ENCODE measurements at places on chromosomes 11 and 22.
A peak's percentile ranks its signal among the peaks of the same experiment; 100 is the strongest.

DNA sequence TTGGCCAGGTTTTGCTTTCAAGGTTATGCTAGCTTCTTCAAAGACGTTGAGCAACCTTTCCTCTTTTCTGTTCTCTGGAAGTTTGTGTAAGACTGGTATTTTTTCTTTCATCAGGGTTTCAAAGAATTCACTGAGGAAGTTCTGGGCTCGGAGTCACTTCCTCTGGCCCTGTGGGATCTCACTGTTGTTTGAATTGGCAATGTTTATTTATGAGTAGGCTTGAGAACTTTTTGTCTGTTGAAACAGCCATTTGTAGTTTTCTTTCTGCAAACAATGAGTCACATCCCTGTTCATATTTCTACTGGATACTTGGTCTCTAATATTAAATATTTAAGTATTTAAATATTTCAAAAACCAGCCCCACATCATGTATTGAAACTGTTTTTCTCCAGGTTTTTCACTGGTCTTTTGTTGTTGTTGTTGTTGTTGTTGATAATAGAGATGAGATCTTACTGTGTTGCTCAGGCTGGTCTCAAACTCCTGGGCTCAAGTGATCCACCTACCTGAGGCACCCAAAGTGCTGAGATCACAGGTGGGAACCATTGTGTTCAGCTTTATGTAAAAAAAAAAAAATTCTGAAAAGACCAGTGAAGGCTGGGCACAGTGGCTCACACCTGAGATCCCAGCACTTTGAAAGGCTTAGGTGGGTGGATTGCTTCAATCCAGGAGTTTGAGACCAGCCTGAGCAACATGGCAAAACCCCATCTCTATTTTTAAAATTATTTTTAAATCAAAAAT lies 26.9 kb downstream of the SUSD2 start:
- no peaks in the 10 kb centered on the region for H3K27me3 ChIP-seq
- no peaks in the 10 kb centered on the region for H3K36me3 ChIP-seq
- peak; percentile 40 for DNase-seq
- no peak overlapping the region for H3K4me3 ChIP-seq
- H3K4me1 ChIP-seq = peaks cover 24% of the 10 kb centered on the region
- peak overlapping the region; percentile 82 for H3K27ac ChIP-seq

GRCh38 chr11:71568704-71569349 lies 3.5 kb downstream of the KRTAP5-10 start:
- no peak overlapping the region for H3K4me3 ChIP-seq
- H3K4me1 ChIP-seq = no peaks in the 10 kb centered on the region
- H3K27ac ChIP-seq = no peak overlapping the region
- H3K27me3 ChIP-seq = no peaks in the 10 kb centered on the region
- no peaks in the 10 kb centered on the region for H3K36me3 ChIP-seq

- H3K4me1 ChIP-seq = no peaks in the 10 kb centered on the region
- DNase-seq = no peak
- H3K4me3 ChIP-seq = no peak overlapping the region
- H3K36me3 ChIP-seq = no peaks in the 10 kb centered on the region
- no peak overlapping the region for H3K27ac ChIP-seq
These were observed 61.3 kb upstream of the YPEL1 start for GRCh38 chr22:21796863-21797262.

DNA sequence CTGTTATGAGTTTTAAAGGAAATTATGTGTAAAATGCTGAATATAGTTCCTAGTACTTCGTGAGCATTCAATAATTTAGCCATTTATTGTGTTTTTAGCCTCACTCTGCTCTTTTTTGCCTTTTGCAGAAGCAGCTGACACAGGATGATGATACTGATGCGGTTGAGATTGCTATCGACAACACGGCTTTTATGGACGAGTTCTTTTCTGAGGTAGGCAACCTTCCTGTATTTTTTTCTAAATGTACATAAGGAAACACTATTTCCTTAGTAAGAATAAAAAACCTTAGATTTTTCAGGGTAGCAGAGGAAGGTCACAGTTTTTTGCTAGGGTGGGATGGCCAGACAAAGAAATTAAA lies 17.9 kb downstream of the STX3 start:
- no peaks in the 10 kb centered on the region for H3K36me3 ChIP-seq
- no peak for DNase-seq
- no peak overlapping the region for H3K4me3 ChIP-seq
- H3K27ac ChIP-seq = no peak overlapping the region
- no peaks in the 10 kb centered on the region for H3K4me1 ChIP-seq

- DNase-seq = no peak
- H3K27me3 ChIP-seq = no peaks in the 10 kb centered on the region
- H3K4me3 ChIP-seq = peak overlapping the region; percentile 1
- H3K27ac ChIP-seq = no peak overlapping the region
These were observed 19.6 kb upstream of the TP53I11 start for GRCh38 chr11:44970293-44970692.

DNA sequence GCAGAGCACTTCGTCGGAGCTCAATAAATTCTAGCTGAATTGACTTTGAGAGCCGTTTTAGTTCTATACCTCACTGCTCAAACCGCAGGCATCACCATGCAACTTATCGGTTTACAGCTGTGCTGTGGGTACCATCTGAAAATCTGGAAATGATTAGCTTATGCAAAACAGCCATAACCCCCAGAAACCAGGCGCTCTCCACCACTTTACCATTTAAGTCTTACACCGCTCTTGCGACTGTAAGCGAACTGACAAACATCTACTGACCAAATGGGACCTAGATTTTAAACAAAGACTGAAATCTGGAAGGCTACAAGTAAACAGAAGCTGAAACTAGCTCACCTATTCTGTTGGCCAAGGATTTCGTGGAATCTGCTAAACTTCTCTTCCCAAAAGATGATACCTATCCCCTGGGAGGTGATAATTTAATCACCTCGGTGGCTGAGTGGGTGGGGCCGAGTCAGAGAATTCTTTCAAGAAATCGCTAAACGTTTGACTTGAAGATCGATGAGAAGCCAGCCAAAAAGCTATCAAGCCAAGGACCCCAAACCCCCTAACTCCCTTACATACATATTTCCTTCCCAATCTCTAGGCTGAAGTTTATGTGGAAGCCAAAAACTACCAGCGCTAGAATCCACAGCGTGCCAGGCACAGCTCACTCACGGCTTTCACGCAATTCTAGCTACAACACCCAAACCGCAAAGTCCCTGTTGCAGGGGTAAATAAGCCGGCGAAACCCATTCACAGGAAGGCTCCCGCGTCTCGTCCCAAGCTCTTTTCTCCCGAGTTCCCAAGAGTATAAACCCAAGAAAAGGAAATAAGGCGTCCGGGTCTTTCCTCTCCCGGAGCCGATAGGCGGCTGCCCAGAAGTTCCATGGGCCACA lies 644 bp downstream of the SPTY2D1 start:
- peak overlapping the region; percentile 93 for H3K27ac ChIP-seq
- peak overlapping the region; percentile 82 for H3K4me3 ChIP-seq
- peak; percentile 22 for DNase-seq
- H3K4me1 ChIP-seq = no peaks in the 10 kb centered on the region
- no peaks in the 10 kb centered on the region for H3K36me3 ChIP-seq

- H3K36me3 ChIP-seq = no peaks in the 10 kb centered on the region
- peaks cover 3% of the 10 kb centered on the region for H3K4me1 ChIP-seq
- peak overlapping the region; percentile 79 for H3K4me3 ChIP-seq
- no peaks in the 10 kb centered on the region for H3K27me3 ChIP-seq
These were observed 571 bp downstream of the CCDC15 start for GRCh38 chr11:124954590-124954955.

DNA sequence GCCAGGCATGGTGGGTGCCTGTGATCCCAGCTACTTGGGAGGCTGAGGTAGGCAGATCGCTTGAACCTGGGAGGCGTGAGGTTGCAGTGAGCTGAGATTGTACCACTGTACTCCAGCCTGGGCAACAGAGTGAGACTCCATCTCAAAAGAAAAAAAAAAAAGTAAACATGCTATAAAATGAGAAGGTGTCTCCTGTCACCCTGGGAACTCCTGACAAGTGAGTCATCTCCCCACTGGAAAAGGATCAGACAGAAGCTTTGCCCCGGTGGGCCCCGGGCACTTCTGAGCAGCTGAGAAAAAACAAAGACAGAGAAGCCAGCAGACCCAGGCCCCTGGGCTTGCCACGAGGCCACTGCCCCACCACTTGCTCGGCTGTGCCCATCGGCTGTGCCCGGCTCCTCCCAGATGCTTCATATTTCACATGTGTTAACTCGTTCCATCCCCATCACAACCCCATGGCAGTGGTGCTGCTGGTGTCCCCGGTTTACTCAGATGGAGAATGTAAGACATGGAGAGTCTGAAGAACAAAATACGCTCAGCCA lies 22.3 kb downstream of the TTLL1 start:
- H3K4me3 ChIP-seq = no peak overlapping the region
- DNase-seq = no peak
- H3K36me3 ChIP-seq = no peaks in the 10 kb centered on the region
- no peaks in the 10 kb centered on the region for H3K4me1 ChIP-seq
- no peak overlapping the region for H3K27ac ChIP-seq

DNA sequence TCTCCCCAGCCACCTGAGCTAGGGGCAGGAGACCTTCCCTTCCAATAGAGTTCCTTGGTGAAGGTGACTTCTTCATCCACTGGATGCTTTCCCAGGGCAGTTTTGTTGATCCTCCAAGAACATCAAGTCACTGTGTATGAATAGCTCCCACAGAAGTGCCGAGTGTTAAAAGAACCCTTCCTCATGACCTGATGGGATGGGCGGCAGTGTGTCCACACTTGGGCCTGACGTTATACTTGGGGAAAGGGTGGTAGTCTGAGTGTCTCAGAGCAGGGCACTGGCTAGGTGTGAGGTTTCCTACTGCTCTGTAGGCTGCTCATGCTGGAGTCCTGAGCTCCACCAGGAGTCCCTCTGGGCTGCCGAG lies 7.6 kb upstream of the LYVE1 start:
- H3K27me3 ChIP-seq = no peaks in the 10 kb centered on the region
- H3K27ac ChIP-seq = no peak overlapping the region
- H3K4me1 ChIP-seq = no peaks in the 10 kb centered on the region
- no peaks in the 10 kb centered on the region for H3K36me3 ChIP-seq

DNA sequence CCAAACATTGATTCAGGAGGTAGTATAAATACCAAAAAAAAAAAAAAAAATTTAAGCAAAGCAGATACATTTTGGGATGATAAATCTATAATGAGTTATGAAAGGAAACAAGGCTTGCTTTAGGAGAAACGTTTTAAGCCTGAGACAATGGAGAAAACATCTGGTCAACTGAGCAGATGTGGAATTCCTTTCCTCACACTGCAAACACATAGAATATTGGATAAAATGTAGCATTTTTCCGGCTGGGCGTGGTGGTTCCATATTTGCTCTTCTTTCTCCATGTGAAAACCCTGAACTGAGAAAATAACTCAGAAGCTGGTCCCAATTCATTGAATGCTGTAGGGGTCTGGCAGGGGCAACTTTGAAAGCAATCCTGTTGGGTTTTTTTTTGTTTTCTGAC lies 33.9 kb downstream of the ENDOD1 start:
- H3K4me3 ChIP-seq = no peak overlapping the region
- peaks cover 4% of the 10 kb centered on the region for H3K4me1 ChIP-seq
- no peaks in the 10 kb centered on the region for H3K36me3 ChIP-seq
- DNase-seq = no peak

- no peaks in the 10 kb centered on the region for H3K4me1 ChIP-seq
- no peak overlapping the region for H3K27ac ChIP-seq
- no peaks in the 10 kb centered on the region for H3K36me3 ChIP-seq
- DNase-seq = no peak
These were observed 539.7 kb upstream of the CCDC179 start for GRCh38 chr11:23399995-23400394.

DNA sequence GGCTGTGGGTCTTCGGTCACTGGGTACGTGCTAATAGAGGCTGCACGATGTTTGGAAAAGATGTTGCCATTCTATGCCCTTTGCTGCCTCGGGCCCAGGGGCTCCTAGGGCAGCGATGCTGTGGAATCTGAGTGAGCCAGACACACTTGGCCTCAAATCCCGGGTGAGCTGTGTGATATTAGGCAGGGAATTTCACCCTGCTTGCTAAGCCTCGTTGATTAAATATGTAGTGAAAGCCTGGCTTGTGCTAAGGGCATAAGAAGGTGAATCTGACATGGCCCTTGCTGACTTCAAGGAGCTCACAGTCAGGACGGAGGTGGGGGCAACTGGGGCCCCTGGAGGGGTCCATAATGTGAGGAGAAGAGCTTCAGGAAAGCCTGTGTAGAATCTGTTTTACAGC lies 5.4 kb upstream of the HMOX1 start:
- DNase-seq = no peak
- H3K27me3 ChIP-seq = no peaks in the 10 kb centered on the region
- no peaks in the 10 kb centered on the region for H3K36me3 ChIP-seq

DNA sequence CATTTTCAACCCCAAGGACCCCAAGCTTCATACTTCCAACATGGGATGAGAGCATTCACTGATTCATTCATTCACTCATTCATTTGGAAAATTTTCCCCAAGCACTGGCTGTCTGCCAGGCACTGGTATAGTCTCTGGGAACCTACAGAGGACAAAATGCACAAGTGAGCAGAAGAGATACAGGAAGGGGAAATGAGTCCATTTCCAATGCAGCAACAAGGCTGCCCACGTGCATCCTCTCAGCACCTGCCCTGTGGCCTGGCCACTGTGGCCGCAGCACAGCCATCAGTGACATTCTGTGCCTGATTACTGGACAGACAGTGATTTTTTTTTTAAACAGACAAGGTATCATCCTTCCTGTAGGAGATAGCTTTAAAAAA lies 96.0 kb upstream of the PITPNB start:
- H3K27ac ChIP-seq = no peak overlapping the region
- H3K4me3 ChIP-seq = no peak overlapping the region
- no peaks in the 10 kb centered on the region for H3K27me3 ChIP-seq
- no peak for DNase-seq
- peaks cover 2% of the 10 kb centered on the region for H3K4me1 ChIP-seq

- H3K27me3 ChIP-seq = no peaks in the 10 kb centered on the region
- H3K4me3 ChIP-seq = no peak overlapping the region
- DNase-seq = no peak
- H3K36me3 ChIP-seq = no peaks in the 10 kb centered on the region
- peaks cover 33% of the 10 kb centered on the region for H3K4me1 ChIP-seq
These were observed 98.7 kb downstream of the SWAP70 start for GRCh38 chr11:9762531-9762930.

GRCh38 chr11:73752903-73753302 lies 8.0 kb downstream of the RAB6A start:
- DNase-seq = no peak
- no peaks in the 10 kb centered on the region for H3K36me3 ChIP-seq
- no peaks in the 10 kb centered on the region for H3K27me3 ChIP-seq
- no peak overlapping the region for H3K27ac ChIP-seq

- no peak overlapping the region for H3K4me3 ChIP-seq
- no peaks in the 10 kb centered on the region for H3K36me3 ChIP-seq
- H3K27me3 ChIP-seq = no peaks in the 10 kb centered on the region
- DNase-seq = no peak
- no peak overlapping the region for H3K27ac ChIP-seq
These were observed 226.4 kb downstream of the FAM76B start for GRCh38 chr11:95563173-95563572.

DNA sequence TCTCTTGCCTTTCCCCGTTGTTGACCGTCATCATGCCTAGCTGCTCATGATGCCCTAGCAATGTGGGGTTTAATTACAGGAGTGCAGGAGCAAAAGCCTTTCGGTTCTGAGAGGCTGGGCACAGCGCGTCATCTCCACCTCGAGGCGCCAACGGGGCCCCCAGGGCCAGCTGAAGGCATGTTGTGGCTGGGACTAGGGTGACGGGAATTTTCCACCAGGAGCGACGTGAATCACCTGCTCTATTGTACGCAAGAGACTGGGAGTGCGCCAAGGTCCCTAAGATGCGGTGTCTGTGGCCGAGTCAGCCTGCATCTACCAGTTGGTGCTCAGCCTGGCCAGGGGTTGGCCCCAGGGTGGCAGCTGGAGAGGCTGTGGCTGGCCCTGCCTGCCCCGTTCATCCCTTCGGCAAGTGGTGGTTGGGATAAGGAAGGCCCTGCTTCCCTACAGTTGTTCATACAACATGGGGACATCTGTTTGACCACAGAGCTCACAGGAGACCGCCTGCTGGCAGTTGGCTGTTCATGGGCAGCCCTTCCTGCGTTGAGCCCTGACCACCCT lies 1175.6 kb downstream of the BRD1 start:
- no peak overlapping the region for H3K4me3 ChIP-seq
- DNase-seq = no peak
- no peaks in the 10 kb centered on the region for H3K4me1 ChIP-seq
- no peaks in the 10 kb centered on the region for H3K27me3 ChIP-seq
- H3K27ac ChIP-seq = no peak overlapping the region
- H3K36me3 ChIP-seq = no peaks in the 10 kb centered on the region

Data from testis (tissue), 5 donors.